ENCODE measurements at places on chromosomes 11 and 22.

DNA sequence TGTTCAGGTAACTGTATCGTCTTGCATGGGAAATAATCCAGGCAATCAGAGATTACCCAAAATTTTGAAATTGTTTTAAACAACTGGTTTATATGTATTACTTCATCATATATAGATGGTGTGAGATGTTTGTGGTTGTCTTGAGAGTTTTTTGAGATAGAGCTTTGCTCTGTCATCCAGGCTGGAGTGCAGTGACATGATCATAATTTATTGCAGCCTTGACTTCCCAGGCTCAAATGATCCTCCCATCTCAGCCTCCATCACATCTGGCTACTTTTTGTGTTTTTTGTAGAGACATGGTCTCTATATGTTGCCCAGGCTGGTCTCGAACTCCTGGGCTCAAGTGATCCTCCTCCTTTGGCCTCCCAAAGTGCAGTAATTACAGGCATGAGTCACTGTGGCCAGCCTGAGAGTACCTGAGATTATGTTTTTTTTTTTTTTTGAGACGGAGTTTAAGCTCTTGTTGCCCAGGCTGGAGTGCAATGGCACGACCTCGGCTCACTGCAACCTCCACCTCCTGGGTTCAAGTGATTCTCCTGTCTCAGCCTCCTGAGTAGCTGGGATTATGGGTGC is 11.5 kb downstream of the CTNND1 start:
- DNase-seq = no peak

GRCh38 chr11:133163463-133164419 is 368.6 kb downstream of the OPCML start:
- DNase-seq = no peak

GRCh38 chr11:114232400-114233059 is 63.7 kb upstream of the NNMT start:
- DNase-seq = no peak

DNA sequence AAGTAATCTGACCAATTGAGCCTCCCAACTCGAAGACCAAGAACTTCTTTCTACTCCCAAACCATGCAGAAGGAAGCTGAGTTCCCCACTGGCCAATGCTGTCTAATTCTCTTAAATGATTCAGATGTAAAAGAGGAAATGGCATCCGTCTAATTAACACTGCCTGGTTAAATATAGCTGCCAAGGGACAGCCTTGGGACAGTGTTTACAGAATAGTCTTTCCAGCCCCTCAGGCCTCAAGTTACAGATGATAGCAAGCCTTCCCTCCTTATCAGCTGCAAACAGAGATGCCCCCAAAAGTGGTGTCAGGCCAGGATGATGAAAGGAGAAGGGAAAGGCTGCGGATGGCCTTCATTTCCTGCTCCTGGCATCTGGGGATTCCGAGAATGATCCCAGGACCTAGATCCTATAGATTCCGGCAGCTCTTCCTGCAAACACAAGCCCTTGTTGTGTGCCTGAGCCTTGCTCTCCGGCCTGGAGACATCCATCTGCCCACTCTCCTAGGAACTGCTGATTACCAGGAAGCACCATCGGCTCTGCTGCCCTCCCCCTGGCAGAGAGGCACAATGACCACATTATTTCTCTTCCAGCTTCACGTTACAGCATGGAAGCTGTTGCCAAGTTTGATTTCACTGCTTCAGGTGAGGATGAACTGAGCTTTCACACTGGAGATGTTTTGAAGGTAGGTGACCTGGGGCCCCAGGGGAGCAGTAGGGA is 13.5 kb upstream of the TMA7B start:
- no peak for DNase-seq

DNA sequence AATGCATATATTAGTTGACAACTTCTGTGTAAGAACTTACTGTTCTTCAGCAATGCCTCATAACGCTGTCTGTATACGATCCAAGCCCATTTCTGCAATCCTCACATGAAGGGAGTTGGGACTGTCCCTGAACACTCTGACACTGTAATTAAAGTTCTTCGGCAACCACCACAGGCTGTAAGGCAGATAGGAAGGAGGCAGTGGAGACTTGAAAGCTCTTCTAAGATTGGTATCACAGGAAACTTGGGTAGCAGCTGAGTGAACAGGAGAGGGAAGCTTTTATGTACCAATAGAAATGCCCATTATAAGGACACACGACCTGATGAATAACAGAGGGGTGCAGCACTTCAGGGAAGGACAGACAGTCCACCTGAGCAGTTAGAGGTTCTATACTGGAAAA is 12.0 kb upstream of the GAB2 start:
- no peak for DNase-seq

DNA sequence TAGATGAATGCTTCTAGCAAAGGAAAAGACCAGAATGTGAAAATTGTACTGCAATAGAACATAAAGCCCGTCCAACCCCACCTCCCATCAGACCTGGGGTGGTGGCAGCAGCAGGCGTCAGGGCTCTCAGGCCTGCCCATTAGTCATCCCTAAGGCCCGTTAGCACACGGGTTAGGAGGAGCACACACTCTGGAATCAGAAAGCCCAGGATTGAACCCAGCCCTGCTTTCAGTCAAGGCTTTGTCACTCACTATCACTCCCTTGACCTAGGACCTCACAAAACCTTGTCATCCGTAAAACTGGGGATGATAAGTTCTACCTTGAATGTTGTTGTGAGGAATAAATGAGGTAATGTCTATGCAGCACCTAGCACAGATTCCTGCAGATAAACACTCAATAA is 26.9 kb downstream of the MICAL3 start:
- no peak for DNase-seq

GRCh38 chr22:24894998-24895397 is 51.5 kb downstream of the LHFPL7 start:
- DNase-seq = no peak

GRCh38 chr22:22733881-22734373 is 89.5 kb downstream of the GGTLC2 start:
- DNase-seq = no peak

DNA sequence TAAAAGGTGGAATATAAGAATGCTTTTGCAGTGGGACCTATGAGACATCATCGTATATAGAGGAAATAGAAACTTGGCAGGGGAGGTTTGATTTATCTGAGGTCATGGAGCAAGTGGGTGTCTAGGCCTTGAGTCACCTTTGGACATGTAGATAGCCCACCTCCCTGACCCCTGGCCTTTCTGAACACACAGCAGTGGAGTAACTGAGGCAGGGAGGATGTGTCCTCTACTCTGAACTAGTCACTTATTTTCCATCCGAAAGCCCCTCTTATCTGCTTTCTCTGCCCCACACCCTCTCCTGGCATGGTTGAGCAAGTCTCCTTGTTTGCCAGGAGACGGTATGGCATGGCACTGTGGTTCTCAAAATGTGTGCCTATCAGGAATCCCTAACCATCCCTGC is 7.9 kb downstream of the CD82 start:
- DNase-seq = no peak

DNA sequence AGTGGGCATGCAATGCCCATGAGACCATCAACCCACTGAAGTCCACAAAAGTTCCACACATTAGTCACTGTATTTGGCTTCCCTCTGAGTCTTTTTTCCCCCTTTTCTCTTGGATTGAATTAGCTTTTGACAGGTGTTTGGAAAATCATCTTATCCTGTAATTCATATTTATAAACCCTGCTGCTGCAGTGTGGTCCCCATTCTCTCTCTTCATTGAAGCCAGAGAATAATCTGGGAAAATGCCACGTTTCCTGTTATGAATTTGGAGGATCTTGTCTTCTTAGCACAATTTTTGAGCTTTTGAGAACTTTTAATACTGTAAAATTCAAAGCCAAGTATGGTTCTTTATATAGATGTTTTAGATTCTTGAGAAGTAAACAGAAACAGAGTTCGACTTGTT is 84.8 kb downstream of the UVRAG start:
- no peak for DNase-seq

DNA sequence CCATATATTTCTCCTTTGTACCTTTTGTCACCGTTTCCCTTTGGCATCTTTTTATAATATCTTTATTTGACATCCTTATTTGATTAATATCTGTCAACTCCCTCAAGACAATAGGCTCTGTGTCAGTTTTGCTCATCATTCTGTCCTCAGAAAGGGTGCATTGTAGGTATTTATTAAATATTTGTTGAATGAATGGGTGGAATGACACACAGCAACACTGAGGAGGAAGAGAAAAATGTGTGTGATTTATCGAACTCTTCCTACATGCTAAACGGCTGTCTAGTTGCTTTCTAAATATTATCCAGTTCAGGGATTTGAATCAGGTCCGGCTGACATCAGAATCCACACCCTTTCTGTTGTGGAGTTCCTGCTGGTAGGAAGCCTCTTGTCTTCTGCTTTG is 98.2 kb downstream of the NAV2 start:
- DNase-seq = no peak

DNA sequence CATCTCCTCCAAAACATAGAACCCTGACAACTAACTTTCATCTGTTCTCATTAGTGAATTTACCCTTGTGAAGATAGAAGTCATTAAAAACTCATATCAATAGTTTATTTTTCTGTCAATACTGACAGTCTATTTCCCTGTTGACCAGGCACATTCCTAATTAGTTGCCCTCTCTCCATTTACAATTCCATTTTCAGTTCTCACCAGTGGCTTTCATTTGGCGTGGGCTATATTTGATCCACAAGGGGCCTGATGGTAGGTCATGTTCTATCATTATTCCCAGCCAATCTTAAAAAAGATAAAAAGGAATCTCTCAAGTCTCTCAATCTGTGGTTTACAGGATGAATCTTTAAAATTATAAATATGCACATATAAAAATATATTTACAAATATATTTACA is 3.9 kb upstream of the AKIP1 start:
- no peak for DNase-seq

GRCh38 chr22:44289414-44290171 is 23.2 kb downstream of the SHISAL1 start:
- no peak for DNase-seq

GRCh38 chr11:97909614-97910399 is 1110.9 kb upstream of the CNTN5 start:
- no peak for DNase-seq

DNA sequence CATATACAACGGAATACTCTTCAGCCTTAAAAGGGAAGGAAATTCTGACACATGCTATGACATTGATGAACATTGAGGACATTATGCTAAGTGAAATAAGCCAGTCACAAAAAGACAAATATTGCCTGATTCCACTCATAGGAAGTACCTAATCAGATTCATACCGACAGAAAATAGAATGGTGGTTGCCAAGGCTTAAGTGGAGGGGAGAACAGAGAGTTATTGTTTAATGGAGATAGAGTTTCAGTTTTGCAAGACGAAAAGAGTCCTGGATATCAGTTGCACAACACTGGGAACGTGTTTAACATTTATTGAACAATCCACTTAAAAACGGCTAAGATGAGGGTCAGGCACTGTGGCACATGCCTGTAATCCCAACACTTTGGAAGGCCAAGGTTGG is 45.6 kb upstream of the HIPK3 start:
- DNase-seq = no peak

DNA sequence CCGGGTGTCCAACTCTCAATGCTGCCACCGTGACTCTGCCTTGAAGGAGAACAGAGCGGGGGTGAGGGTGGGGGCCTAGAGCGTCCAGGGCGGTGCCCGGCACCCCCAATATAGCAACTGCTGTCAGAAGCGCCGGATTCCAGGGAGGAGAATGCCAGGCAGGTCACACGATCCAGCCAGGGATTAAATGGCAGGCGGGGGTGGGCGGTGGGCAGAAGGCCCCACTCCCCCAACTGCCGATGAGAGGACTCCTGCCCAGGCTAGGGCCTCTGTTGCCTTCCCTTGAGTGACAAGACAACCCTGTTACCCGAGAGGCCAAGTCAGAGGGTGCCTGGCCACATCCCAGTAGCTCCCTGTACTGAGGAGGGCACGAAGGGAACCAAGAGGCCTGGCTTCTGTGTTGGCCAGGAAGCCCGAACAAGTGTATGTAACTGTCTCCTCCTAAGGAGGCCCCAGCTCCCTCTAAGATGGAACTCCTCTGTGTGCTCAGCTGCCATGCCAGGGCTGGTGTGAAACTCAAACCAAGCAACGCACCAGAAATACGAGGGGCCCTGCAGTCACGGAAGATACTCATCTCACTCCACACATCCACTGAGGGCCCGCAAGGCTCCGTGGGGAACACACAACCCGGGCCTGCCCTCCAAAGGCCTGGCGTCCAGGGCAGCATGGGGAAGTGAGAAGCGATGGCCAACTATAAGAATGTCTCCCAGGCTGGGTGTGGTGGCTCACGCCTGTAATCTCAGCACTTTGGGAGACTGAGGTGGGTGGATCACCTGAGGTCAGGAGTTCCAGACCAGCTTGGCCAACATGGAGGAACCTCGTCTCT is 3.0 kb downstream of the PACSIN3 start:
- no peak for DNase-seq

DNA sequence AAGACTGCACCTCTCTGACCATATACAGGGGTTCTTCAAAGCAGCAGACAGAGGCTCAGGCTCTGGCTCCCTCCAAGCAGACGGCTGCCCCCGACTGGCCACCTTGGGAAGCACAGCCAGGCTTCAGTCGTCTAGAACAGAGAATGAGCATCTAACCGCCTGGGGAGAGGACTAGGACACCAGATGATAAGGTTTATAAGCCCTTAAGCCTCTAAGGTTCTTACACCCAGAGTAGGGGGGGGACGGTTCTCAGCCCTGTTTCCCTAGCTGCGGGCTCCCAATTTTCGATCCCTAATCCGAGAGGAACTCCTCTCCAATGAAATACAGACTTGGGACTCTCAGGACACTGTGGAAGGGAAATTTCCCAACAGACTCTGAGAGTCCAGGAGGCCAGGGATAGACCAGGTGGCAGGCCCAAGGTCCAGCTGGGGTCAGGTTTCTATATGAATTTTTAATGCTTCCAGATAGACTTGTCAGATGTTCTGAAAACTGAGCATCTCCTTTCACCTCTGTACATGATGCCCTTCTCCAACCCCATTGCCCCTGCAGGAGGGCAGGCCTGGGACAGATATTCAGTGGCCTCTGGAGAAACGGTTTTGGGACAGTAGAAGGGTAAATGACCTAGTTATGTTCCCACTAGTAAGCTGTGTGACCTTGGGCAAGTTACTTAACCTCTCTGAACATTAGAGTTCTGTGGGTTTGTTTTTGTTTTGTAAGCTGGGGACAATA is 20.2 kb downstream of the RTN4RL2 start:
- DNase-seq = peak; percentile 28

DNA sequence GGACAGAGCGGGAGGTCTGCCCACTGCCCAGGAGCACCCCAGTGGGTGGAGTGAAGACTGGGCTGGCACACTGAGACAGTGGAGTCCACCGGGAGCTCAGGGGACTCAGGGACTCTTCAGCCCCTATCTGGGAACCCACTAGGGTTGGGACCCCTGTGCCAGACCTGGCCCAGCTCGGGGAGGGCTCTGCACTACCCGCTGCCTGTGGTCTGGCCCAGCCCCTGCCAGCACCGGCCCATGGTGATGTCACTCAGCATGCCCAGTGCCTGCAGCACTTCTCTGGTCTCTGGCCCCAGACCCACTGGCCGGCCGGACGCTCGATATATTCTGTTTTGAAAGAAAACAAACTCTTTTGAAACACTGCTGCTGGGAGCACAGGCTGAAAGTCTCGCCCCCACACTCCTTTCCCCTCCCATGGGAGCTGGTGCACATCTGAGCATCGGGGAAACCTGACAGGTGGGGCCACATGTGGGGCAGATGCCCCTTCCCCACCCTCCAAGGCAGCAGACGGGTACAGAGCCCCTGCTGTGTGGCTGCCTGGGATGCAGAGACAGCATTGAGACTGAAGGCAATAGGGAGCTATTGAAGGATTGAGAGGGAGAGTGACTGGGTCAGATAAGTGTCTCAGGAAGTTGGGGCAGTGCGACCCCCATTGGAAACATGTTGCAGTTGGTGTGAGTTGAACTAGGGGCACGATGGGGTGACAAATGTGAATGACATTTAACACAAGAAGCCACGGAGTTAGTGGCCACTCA is 62.9 kb downstream of the MYEOV start:
- no peak for DNase-seq

- DNase-seq = no peak
Observed at GRCh38 chr11:97854357-97854756, 1166.4 kb upstream of the CNTN5 start.
